ENCODE measurements at places on chromosomes 16 and 17. TPM values are rescaled to one million over a fixed set of nuclear protein-coding genes. Genes with fewer than 3 reads are reported as not detected.

The PLA2G10 gene
- not detected for total RNA-seq

GRCh38 chr16:60712144-60712543 lies 1324.1 kb downstream of the CDH8 start:
- DNase-seq = no peak

DNA sequence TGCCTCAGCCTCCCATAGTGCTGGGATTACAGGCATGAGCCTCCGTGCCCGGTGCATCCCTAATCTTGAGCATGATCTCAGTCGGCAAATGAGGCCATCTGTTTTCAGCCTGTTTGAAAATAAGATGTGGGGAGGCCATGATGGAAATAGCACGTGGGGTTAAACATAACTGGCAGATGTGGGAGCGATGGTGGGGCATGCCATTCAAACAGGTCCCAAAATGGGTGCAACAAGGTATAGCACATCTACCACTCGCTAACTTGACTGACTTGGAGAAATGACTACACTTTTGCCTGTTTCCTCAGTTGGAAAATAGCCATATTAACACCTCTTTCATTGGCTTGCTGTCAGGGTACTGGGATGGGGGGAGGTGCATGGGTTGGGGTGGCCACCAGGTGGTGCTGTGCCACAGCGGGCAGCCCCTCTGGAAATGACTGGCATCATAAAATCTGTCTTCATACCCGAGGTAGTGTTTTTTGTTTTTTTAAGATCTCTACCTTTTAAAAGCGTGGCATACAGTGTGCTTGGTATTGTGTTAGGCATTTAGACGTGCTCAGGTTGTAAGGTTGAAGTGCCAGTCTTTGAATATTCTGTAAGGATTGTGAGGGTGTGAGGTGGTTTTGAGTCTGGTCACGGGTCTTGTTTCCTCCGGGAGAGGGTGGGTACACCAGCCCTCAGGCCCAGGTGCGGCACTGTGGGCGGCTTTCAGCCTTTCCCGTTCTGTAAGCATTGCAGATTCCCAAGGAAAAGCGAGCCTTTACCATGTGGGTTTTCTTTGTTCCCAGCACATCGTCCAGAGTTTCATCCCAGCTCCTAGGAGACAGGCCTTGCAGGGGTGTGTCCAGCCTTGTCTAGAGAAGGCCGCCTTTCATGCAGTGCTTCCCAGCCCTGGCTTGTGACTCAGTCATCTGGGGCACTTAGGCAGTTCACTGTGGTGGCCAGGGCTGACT lies 2.9 kb upstream of the TTYH2 start:
- DNase-seq = peak; percentile 67

The CDYL2 gene
- 9.3 TPM for total RNA-seq

The TPSD1 gene
- not detected for total RNA-seq

GRCh38 chr17:7884581-7885366 lies 3.8 kb upstream of the CHD3 start:
- DNase-seq = no peak

The OR4D2 gene
- not detected for total RNA-seq
